Bone marrow (tissue), 2 donors: ENCODE measurements at places on chromosomes 12 and 14.

GRCh38 chr14:62322216-62322615, 560.0 kb downstream of the SNAPC1 start:
- DNase-seq: no peak

- no peak for DNase-seq
Observed at GRCh38 chr12:66674495-66675122, 4.3 kb downstream of the GRIP1 start.

DNA sequence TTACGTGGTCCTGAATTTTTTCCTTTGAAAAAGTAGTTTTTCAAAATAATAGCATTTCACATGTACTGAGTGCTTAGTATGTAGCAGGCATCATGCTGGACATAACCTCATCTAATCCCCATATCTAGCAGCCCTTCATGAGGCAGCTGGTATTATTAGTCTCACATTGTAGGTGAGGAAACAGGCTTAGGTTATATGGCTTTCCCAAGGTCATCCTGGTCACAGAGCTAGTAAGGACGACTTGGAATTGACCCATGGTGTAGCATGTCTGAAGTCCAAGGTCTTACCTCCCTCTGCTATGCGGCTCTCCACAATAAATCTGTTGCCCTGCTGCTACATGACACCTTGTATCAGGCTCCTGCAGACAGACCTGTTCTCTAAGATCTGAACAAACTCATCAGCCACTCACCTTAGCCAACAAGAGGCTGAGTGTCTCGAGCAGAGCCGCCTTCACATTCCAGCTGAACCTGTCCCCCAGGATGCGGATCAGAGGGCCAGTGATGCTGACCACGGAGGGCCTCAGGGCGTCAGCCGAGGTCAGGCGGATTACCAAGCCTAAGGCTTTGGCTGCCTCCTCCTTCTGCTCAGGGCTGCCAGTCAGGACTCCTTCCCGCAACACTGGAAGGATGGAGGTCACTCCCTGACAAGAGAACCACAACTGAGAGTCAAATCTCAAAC, 19.7 kb upstream of the RAB35 start:
- no peak for DNase-seq

GRCh38 chr12:122845041-122845864, 10.0 kb downstream of the HIP1R start:
- DNase-seq: no peak

DNA sequence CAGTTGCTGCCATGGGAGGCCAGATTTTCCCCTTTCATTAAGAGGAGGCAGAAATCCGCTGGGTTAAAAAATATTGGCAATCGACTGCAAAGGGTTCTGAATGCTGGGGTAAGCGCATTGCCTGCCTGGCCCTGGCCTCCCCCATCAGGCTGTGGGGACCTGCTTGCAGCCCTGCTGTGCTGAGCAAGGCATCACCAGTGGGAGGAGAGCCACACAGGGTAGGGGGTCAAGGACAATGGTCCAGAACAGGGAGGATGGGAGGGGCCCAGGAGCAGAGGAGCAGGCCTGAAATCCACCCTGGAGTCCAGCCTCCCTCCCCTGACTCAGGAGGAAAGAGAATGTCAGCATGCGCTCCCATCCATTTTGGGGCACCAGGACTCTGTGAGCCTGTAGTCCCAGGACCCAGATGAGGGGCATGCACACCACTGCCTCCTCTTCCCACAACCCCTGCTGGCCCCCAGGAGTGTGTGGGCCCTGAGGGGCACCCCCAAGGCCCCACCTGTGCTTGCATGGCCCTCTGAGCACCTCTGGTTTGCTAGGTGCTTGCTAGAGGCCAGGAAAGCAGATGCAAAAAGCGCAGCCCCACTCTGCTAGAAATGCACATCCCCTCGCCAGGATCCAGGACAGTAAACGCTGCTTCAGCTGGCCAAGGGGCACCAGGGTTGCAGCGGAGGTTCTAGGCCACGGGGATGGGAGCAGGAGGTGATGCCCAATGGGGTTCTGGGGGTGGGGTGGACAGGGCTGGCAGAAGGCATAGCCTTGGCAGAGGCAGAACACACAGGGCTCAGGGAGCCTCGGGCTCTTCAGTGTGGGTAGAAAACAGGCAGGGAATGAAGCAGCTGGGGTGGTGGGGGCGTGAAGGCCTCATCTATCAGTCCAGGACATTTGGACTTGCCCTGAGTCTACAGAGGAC, 14.6 kb downstream of the TESC start:
- DNase-seq: no peak

- DNase-seq: no peak
Observed at GRCh38 chr14:78319406-78319805, 149.2 kb downstream of the NRXN3 start.

DNA sequence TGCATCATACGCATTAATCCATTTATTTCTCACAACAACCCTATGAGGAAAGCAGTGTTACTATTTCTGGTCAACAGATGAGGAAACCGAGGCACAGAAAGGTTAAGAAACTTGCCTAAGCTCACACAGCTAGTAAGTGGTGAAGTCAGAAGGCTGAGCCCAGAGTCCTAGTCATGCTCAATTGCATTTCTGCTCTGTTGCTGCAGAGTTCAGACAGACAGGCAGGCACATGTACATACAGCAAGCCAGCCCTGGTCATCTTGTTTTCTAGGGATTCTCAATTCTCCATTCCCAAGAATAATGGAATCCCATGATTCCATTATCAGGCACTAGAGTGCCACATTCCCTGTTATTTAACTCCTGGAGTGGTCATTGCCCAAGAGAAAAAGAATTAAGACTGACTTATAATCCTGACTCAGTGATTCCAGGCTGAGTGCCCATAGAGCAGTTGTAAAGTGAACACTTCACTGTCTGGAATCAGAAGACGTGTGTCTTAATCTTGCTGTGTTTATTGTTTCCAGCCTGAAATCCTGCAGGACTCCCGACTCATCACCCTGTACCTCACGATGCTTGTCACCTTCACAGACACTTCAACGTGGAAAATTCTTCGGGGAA, 10.7 kb downstream of the UBE3B start:
- DNase-seq: no peak

DNA sequence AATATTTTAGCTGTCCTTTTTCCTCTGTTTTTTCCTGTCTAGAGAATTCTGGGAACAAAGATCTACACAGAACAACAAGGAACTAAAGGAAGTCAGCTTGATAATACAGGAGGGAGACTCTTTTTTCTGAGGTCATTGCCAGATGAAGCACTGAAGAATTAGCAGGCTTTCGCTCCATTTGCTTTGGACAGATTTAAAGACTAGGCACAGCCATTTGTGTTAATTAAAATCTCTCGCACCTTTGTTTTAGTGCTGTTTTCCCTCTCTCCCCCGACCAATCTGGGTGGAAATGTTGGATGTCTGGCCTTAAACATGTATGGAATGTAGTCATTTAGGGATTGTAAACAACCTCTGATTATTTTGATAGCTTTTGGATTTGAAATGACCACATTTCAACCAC, 9.6 kb upstream of the GPHN start:
- DNase-seq: no peak

- no peak for DNase-seq
Observed at GRCh38 chr12:68641138-68641537, 30.4 kb downstream of the RAP1B start.

- no peak for DNase-seq
Observed at GRCh38 chr12:52787324-52788191, 8.4 kb downstream of the KRT3 start.

GRCh38 chr12:7269273-7269672, 34.6 kb upstream of the ACSM4 start:
- DNase-seq: no peak

- DNase-seq: no peak
Observed at GRCh38 chr14:89184952-89185351, 232.1 kb downstream of the FOXN3 start.

GRCh38 chr12:3976351-3976938, 103.2 kb upstream of the PARP11 start:
- DNase-seq: no peak

- no peak for DNase-seq
Observed at GRCh38 chr12:50241178-50241577, 42.1 kb downstream of the LIMA1 start.

GRCh38 chr12:110582276-110583136, 612 bp downstream of the PPTC7 start:
- no peak for DNase-seq

GRCh38 chr12:105725054-105725453, 394.6 kb downstream of the C12orf75 start:
- no peak for DNase-seq

- no peak for DNase-seq
Observed at GRCh38 chr14:55877942-55878341, 240.3 kb upstream of the PELI2 start.

DNA sequence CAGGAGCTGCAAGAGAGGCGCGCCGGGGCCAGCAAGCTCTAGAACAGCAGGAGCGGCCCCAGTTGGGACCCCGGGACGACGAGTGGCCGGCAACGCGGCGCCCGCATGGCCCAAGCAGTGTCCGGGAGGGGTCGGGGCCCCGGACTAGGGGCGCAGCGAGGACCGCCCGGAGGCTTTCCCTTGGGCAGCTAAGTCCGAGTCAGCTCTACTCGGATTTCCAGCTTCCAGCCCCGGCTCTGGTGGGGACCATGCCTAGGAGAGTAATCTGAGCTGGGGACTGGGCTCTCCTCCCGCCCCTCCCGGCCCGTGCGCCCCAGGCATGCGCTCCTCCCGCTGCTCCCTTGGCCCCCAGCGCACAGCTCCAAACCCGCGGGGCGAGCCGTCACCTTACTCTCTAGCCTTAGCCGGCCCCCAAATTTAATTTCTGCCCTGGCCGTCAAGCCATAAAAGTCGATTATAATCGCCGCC, 41.6 kb upstream of the CAPRIN2 start:
- no peak for DNase-seq

DNA sequence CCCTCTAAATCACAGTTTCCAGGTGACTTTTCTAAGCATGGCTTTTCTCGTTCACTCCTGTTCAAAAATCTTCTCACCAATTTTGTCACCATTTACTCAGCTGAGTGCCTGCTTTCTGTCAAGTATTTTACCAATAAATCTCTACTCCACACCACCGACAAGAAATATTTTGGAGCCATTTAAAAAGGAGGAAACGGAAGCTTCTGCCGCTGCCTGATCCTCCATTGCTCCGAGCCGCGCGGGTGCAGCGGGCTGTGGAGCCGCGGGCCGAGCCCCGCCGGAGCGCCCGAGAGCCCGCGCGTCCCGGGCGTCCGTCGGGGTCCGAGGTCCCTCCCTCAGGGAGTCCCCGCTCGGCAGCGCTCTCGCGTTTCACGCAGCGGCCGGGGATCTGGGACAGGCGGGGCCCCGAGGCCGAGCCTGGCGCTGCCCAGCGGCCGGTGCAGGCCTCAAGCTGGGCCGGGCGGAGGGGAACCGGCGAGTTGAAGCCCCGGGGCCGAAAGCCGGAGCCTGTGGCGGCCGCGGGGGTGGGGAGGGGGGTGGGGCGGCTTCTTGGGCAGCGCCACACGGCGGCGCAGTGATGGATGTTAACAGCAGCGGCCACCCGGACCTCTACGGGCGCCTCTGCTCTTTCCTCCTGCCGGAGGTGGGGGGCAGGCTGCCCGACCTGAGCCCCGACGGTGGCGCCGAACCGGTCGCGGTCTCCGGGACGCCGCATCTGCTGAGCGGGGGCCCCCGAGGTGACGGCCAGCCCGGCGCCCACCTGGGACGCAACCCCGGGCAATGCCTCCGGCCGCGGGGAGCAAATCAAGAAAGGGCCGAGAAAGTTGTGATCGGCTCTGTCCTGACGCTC, 1.1 kb upstream of the HEBP1 start:
- peak; percentile 49 for DNase-seq

GRCh38 chr12:121112496-121112895, 20.2 kb upstream of the P2RX7 start:
- DNase-seq: no peak

GRCh38 chr12:34403706-34404376, 381.5 kb downstream of the ALG10 start:
- no peak for DNase-seq

DNA sequence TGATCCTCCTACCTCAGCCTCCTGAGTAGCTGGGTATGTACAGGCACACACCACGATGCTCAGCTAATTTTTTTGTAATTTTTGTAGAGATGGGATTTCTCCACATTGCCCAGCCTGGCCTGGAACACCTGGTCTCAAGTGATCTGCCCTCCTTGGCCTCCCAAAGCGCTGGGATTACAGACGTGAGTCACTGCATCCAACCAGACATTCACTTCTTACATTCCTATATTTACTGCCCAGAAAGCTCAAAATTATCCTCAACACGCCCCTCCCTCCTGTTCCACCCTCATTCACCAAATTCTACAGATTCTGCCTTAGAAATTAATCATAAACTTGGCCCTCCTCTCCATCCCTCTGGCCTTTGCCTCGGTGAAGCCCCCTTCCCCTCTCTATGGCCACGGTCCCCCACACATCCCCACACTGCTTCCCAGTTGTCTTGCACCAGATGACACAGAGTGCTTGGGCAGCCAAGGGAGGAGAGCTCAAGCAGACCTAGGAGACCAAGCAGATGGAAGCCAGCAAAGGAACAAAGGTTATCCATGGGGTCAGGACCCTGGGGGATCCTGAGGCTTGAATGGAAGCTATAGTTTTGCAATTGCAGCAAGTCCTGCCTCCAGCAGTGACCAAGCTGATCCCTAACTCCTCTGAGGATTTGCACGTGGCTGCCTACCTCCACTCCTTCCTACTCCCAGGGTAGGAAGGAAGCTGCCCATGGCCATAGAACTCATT, 213.2 kb upstream of the FOXN3 start:
- DNase-seq: no peak

DNA sequence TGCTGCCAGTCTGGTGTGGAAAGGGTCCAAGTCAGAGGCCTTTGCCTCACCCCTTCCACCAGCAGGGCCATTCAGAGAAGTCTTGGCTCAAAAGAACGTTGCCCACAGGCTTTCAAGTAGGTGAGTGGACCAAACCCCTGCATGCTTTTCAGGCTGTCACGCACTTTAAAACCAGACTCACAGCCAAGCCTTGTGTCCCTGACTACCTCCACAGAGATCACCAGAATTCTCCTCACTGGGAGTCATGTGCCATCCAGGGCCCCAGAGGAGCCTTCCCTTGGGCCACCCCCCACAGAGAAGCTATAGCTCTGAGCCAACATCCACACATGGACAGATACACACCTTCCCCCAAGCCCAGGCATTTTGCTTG, 283.1 kb downstream of the DPF3 start:
- DNase-seq: no peak

DNA sequence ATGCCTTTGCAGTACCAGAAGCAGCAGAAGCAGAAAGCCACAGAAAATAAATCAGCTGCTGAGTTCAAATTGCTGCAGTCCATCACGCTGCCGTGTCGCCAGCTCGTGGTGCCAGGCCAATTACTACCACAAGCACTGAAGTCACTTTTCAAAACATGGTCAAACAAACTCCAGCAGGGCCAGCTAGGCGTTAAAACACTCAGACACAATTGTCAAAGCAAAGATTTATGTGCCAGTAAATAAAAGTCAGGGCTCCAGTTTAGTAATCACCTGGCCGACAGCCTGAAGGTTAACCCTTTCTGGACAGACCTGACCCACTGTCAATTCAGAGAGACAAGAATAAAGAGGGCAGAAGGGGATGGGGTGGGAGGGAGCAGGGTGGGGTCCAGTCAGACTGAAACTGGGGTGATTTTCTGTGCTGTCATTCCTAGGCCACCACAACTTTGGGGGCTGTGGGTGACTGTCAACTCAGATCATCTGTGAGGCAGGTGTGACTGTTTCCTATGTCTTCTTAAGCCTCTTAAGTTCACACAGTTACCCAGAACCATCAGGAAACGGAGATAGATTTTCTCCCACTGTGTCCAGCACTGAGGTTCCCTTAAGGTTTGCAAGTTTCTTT, 109.8 kb upstream of the FUT8 start:
- no peak for DNase-seq

GRCh38 chr14:64788706-64789105, 84.5 kb downstream of the PLEKHG3 start:
- DNase-seq: no peak

- no peak for DNase-seq
Observed at GRCh38 chr12:105598031-105598430, 267.5 kb downstream of the C12orf75 start.
